Choroid plexus epithelial cell (primary cell): ENCODE measurements at places on chromosomes 6 and 20.

DNA sequence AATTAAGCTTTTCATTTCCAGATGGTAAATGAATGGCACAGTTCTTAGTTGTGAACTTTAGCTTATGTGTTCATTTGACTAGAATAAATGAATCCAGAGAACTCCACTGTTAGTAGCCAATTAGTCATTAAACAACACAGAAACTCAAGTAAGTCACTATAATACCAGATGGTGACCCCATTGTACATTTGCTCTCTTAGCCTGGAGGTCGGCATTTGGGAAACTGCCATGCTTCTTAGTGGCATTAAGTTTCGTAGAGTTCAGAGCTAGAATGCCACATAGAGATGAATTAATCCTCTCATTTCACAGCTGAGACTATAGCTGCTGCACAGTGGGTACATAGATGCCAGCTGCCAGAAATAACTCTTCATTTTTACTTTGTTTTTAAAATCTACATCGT, 10.8 kb upstream of the DTNBP1 start:
- no peak for DNase-seq

- DNase-seq = no peak
Measured at GRCh38 chr6:143149771-143150170, 89.1 kb downstream of the AIG1 start.

DNA sequence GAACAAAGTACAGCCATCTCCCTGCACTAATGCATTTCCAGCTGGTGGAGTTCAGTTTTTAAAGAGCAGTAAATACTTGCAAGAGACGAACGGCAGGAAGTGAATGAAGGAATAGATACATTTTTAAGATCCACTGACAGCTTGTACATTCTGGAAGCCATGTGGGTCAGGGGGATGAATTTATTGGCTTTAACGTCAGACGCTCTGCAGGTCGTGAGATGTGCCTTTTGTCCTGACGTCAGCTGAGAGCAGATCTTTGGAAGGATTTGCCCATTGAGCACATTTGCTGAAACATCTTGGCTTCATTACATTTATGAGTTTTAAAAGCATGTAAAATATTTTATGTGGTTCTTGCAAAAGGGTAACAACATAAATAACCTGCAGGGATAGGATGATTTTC, 29.5 kb upstream of the SALL4 start:
- DNase-seq = peak; percentile 21

DNA sequence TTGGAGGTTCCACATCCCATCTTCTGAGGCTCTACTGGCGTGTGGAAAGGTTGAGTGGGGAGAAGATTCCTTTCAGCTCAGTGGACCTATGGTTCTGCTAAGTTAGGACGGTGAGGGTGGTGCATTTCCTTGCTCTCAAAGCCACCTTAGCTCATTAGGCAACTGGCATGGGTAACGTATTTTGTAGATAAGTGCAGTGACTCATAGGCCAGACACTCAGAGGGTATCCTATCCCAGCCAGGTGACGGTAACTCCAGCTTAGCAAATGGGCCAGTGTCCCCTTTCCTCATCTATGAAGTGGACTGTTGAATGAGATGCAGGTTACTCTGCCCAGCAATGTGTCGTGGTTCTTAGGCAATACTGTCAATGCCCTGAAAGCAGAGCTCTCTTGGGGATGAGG, 3.7 kb downstream of the RPS6KA2 start:
- peak; percentile 53 for DNase-seq

GRCh38 chr20:20950620-20951019, 155.5 kb downstream of the LINC00237 start:
- no peak for DNase-seq

DNA sequence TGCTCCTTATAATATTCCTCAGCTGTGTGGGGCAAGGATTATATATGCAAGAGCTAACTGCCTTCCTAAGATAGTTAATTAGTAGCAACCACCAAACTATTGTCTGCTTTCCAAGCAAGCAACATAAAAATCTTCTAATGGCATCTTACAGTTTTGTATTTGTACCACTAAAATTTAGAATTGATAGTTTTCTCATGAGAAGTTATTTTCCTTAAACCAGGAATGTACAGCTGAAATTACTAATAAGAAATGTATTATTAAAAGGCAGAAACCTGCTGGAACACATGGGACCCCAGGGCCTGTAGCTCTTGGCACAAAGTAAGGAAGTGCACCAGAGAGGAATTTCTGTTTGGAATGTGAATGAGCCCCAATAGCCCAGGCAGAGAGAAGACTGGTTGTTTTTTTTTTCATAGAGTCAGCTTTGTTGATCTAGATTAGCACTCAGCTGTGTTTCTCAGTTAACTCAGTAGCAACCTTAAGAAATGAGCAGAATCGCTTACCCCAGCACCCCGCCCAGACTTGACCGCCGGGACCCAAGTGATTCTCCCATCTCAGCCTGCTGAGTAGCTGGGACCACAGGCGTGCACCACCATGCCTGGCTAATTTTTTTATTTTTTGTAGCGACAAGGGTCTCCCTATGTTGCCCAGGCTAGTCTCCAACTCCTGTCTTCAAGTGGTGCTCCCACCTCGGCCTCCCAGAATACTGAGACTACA, 2.6 kb downstream of the MGME1 start:
- peak; percentile 85 for DNase-seq

- DNase-seq = peak; percentile 9
Measured at GRCh38 chr6:46170357-46171289, at the start of gene ENPP5. Gene ENPP5 (minus strand): TSS chr6:46170980. CDS start chr6:46168262, 2,718 bp downstream.

DNA sequence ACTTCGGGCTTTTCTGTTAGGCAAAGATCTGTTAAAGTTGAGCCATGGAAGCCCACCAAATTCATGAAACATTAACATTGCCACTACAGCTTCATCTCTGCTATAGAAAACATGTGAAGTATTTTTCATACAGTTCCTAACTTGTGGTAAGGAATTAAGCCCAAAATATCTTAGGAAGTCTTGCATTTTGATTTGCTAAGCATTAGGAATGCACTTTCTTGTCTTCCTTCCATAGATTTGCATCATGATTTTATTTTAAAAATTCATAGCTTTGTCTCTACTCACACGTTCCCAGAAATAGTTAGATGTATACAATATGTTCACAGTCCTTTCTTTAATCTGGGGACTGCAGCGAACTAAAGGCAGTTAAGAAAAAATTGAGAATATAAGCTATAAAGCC, 325.6 kb downstream of the CENPW start:
- no peak for DNase-seq

- no peak for DNase-seq
Measured at GRCh38 chr6:7410851-7411250, 21.2 kb downstream of the RIOK1 start.

- DNase-seq = no peak
Measured at GRCh38 chr6:169583886-169584541, 117.8 kb downstream of the WDR27 start.

GRCh38 chr6:125808060-125808459, 17.3 kb downstream of the NCOA7 start:
- no peak for DNase-seq
